ENCODE measurements at places on chromosomes 3 and 15.

GRCh38 chr15:67181221-67181639, 73.2 kb downstream of the AAGAB start:
- no peak for DNase-seq

GRCh38 chr15:90685591-90686434, 31.3 kb upstream of the BLM start:
- DNase-seq: no peak

- DNase-seq: no peak
Measured at GRCh38 chr3:15330031-15330596, 2.3 kb downstream of the SH3BP5 start.

- no peak for DNase-seq
Measured at GRCh38 chr3:33918126-33918756, 119.8 kb downstream of the PDCD6IP start.

GRCh38 chr15:79878078-79878705, 18.6 kb downstream of the MTHFS start:
- DNase-seq: no peak

- no peak for DNase-seq
Measured at GRCh38 chr3:108073764-108074431, 16.9 kb downstream of the CD47 start.

GRCh38 chr3:188791311-188791710, 380.5 kb upstream of the TPRG1 start:
- DNase-seq: no peak

- no peak for DNase-seq
Measured at GRCh38 chr3:90056281-90057032, 949.0 kb downstream of the EPHA3 start.

- no peak for DNase-seq
Measured at GRCh38 chr15:34619151-34619550, 35.7 kb upstream of the GOLGA8B start.

- DNase-seq: no peak
Measured at GRCh38 chr15:95292785-95293450, 1037.6 kb upstream of the NR2F2 start.

Measured in stimulated activated CD8-positive, alpha-beta memory T cell treated with anti-CD3 and anti-CD28 coated beads, Interleukin-2, amount 100 ng/mL, for 1 hour (primary cell).